Activated T-cell treated with anti-CD3 and anti-CD28 coated beads for 1 hour (primary cell): ENCODE measurements at places on chromosomes 2 and 18.

DNA sequence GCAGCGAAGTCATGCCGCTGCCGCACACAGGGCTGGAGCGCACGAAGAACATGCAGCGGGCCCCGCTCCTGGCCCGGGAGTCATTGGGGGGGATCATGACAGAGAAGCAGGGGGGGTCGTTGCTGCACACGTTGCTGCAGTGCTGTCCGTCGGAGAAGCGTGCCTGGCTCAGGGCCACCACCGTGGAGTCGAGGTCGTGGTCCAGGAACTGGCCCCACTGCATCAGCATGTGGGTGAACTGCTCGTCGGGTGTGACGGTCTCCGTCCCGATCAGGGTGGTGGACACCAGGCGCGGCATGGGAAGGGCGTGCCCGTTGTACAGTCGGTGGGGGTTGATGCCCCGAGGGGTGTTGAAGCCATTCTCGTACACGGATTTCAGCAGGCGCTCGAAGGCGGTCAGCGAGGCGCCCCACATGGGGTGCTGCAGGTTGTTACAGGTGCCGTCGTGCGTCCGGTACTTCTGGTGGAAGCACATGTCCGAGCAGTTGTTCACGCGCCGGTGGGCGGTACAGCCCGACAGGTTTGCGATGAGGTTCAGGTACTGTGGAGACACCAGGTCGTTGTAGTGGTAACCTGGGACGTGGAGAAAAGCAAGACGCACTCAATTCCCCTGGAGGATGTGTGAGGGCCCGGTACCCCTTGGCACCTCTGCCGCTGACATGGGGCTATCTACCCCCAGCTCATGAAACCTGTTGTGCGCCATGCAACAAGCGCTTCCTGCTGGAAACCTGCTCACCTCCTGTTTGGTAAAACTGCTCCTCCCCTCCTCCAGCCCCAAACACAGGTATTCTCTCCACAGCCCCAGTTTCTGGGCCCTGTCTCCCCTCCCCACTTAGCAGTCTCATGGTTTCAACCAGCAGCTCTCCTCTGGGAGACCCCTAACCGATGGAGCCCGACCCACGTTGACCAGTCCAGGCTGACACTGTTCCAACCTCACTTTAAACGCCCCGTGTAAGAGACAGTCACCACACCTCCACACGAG lies 94.9 kb downstream of the PXDN start:
- no peak for DNase-seq

GRCh38 chr2:83517727-83518368 lies 941.2 kb downstream of the SUCLG1 start:
- DNase-seq, result no peak

DNA sequence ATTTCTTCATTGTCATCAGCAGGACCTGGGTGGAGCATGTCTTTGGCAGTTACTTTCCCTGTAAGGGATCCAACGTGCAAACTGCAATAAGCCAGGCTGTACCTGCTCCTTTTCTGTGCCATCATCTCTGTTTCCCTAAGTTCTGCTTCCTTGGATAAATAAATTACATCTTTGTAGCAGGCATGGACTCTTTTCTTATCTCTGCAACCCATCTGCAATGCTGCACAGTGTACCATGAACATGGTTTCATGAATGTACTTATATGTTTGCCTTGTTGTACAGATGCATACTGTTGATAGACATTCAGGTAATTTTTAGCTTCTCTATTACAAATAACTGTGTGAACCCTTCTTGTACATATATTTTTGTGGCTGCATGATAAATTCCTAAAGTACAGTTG lies 616.7 kb upstream of the PIK3C3 start:
- no peak for DNase-seq

DNA sequence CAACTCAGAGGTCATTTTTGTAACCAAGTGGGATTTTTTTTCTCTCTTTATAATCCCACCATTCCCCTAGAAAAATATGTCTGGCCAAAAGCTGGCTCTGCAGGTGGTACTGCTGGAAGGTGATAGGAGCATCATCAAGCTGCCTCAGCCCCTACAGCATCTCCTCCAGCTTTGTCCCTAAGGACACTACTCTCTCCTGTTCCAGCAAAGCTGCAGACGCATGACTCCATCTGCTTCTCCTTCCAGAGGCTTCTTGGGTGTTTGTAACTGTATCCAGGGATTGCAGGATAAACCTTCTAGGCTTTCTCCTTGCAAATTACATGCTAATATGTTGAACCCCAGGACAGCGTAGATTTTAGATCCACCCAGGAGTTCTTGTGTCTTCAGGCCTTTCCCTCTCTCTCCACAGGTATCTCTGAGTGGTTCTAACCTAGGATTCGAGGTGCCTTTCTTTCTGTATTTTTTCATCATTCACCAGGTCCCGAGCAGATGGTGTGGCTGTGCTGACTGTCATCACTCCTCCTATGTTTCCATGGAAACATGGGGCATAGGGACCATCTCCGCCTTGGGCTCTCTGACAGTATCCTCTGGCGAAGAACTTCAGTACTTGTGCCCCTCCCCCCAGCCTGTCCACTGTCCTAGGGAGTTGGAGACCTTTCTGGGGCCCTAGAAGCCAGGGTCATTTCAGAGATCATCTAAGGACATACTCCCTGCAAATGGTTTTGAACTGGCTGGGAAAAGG lies 34.3 kb downstream of the AFF3 start:
- DNase-seq, result no peak

DNA sequence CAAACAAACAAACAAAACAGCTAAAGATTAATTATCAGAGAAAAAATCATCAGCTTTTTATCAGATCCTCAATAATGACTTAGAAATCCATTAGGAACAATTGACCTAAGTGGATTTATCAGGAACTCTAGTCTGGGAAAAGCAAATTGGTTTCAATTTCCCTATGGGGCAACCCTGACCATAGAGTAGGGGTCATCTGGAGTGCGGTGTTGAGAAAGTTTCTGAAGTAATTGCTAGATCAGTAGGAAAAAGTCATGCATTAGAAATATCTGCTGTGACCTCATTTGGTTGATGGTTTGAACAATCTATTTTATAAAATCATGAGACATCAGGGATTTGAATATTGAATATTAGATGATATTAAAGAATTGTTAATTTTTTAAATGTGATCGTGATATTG lies 507.9 kb downstream of the TXNL1 start:
- no peak for DNase-seq

DNA sequence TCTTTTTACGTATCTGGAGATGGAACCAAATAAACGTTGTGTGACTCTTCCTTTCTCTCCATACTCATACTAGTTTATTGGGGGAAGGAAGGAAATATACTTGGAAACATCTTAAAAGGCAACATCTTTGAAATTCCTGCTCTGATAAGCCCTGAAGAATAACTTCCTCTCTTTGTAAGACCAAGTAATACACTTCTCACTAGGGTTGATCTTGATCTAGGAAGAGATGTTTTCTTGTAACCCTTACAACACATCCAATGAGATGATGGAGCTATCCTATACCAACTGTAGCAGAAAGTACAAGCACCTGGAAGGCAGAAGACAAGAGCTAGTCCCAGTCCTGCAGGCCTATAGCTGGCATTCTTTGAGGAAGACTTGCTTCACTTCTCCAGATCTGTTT lies 2.0 kb downstream of the ANKRD44 start:
- DNase-seq, result no peak

- DNase-seq, result no peak
Measured at GRCh38 chr2:178422097-178422496, 28.9 kb downstream of the PRKRA start.

- DNase-seq, result no peak
Measured at GRCh38 chr2:236338495-236339184, 74.4 kb upstream of the ASB18 start.

DNA sequence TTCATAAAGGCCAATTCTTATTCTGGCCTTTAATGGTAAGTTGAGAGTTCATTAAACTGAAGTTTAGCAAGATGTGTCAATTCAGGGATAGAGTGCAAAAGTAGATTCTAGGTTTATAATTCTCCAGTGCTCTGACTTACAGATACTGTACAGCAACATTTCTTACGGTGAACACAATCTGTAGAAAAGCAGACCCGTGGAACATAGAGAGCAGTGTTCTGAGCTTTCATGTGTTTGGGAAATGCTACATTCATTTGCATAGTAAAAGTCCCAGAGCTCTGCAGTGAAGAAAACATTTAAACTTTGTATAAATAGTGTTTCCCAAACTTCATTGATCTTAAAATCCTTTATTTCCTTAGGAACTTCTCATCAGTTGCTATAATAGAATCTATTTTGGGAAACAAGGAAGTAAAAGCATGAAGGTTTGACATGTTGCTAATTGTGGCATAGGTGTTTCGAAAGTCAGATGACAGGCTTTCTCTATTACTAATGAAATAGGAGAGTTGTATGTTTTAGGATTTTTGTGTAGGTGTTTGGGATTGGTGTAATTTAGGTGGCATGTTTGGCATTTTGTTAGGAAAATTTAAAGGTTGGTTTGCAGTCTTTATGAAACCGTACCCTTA lies 138.2 kb downstream of the ASXL3 start:
- no peak for DNase-seq

GRCh38 chr2:12726271-12726670 lies 9.5 kb downstream of the TRIB2 start:
- DNase-seq, result no peak

- no peak for DNase-seq
Measured at GRCh38 chr2:128580988-128581848, 262.6 kb upstream of the HS6ST1 start.

- no peak for DNase-seq
Measured at GRCh38 chr2:41489638-41490037, 558.2 kb upstream of the PKDCC start.

GRCh38 chr2:27645197-27645596 lies 16.3 kb downstream of the GPN1 start:
- DNase-seq, result no peak

DNA sequence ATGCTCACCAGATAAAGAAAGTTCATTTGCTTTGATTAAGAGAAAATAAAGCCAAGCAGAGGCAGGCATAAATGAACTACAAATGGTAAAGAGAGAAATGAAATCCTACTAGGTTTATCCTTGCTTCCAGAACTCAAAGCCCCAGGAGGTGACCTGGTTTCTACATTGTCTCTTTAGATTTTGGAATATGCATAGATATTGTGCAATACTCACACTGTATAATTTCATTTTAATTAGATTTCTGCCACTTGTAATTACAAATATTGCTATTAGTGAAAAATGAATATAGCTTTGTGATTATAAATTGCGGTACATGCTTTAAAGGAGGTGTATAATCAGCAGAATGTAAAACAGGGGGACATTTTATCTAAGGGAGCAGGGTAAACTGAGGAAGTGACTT lies 76.9 kb upstream of the NRXN1 start:
- DNase-seq, result no peak

- DNase-seq, result no peak
Measured at GRCh38 chr2:121008975-121009374, 273.3 kb downstream of the GLI2 start.

GRCh38 chr2:173652767-173653431 lies 298.2 kb downstream of the CDCA7 start:
- DNase-seq, result no peak

- DNase-seq, result no peak
Measured at GRCh38 chr18:59742325-59743111, 45.3 kb upstream of the CCBE1 start.

DNA sequence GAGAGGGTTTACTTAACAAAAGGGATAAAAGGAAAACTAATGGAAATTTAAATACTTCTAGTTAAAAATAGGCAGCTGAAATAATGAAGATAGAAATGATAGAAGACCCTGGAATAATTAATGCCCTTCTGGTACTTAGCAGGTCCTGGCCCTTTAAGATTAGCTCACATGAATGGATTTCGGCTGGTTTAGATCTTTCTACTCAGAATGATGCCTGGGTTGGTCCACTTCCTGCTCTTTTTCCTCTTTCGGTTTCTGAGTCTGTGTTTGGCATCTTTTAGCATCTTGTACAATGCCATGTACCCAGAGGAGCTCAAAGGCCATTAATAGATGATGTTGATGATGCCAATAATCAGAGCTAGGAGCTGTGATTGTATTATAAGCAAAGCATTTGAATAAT lies 290.5 kb downstream of the CLIP4 start:
- no peak for DNase-seq

DNA sequence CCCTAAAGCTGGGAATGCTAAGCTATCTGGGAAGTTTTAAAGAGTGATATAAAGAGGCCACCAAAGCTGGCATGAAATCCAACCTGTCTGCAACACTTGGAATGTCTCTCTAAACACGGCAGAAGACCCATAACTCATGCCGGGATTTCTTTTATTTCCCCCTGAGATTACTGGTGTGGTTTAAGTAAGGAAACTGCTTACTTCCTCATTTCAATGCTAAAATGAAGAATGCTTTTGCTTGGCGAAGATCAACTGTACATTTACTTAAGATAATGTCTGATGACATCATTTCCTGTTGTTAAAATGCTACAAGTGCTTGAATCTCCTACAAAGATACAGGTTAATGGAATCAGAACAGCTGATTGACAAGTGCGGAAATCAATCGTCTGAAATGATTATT lies 353.8 kb upstream of the SALL3 start:
- no peak for DNase-seq

GRCh38 chr2:241126771-241127202 lies 22.5 kb downstream of the PASK start:
- no peak for DNase-seq

- DNase-seq, result no peak
Measured at GRCh38 chr2:158686210-158686691, 108.9 kb upstream of the DAPL1 start.

- DNase-seq, result no peak
Measured at GRCh38 chr2:105609746-105610402, 134.8 kb upstream of the NCK2 start.

- no peak for DNase-seq
Measured at GRCh38 chr2:23320058-23320457, 64.9 kb upstream of the KLHL29 start.

DNA sequence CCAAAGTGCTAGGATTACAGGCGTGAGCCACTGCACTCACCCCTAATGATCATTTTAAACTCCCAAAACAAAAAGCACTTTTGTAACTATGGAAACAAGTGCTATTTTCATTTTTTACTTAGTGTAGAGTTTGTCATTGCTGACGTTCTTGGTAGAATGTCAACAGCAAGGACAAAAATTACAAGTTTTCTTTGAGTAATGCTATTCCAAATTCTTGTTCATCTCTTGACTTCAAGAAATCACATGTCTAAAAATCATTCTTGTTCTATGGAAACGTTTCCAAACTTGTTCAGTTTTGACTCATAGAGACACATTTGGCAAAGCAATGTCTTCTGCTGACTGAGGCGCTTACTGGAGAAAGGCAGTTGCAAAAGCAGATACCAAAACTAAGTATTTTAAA lies 82.6 kb downstream of the MBP start:
- no peak for DNase-seq

- no peak for DNase-seq
Measured at GRCh38 chr2:234960175-234961088, 8.6 kb downstream of the SH3BP4 start.

- no peak for DNase-seq
Measured at GRCh38 chr18:50008306-50008705, 186.6 kb downstream of the MYO5B start.

- DNase-seq, result no peak
Measured at GRCh38 chr2:159140070-159140769, 146.3 kb downstream of the WDSUB1 start.

GRCh38 chr2:240419723-240420122 lies 15.7 kb upstream of the GPC1 start:
- DNase-seq, result no peak

GRCh38 chr2:101619191-101619591 lies 78.3 kb upstream of the MAP4K4 start:
- DNase-seq, result no peak
